ENCODE measurements at places on chromosomes 3 and 15.
A peak's percentile ranks its signal among the peaks of the same experiment; 100 is the strongest.

DNA sequence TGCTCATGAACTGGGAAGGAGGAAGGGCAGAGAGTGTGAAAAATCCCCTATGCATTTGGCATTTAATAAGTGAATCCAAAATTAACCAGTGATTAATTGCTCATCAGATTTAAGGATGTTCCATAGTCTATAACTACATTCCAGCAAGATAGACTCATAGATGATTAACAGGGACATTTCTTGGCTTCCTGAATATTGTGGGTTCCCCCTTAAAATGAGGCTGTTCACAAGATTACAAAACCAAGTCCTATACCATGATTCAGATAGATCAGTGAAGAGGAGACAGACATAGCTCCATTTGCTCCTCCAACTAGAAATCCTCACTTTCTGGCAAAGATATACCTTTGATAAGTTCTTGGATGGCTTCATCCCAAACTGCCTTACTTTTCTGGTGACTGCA, 15.4 kb downstream of the RASGRP1 start:
- no peaks in the 10 kb centered on the region for H3K4me1 ChIP-seq
- no peak for DNase-seq
- H3K27me3 ChIP-seq: no peaks in the 10 kb centered on the region
- H3K36me3 ChIP-seq: no peaks in the 10 kb centered on the region
- H3K4me3 ChIP-seq: no peak overlapping the region
- no peak overlapping the region for H3K27ac ChIP-seq

GRCh38 chr15:69854001-69854400, 243.7 kb downstream of the TLE3 start:
- no peak overlapping the region for H3K27ac ChIP-seq
- no peaks in the 10 kb centered on the region for H3K4me1 ChIP-seq
- no peak for DNase-seq
- H3K36me3 ChIP-seq: no peaks in the 10 kb centered on the region

- H3K36me3 ChIP-seq: no peaks in the 10 kb centered on the region
- no peak for DNase-seq
- no peaks in the 10 kb centered on the region for H3K27me3 ChIP-seq
- no peaks in the 10 kb centered on the region for H3K4me1 ChIP-seq
Observed at GRCh38 chr3:146914409-146914808, 309.3 kb upstream of the PLSCR5 start.

DNA sequence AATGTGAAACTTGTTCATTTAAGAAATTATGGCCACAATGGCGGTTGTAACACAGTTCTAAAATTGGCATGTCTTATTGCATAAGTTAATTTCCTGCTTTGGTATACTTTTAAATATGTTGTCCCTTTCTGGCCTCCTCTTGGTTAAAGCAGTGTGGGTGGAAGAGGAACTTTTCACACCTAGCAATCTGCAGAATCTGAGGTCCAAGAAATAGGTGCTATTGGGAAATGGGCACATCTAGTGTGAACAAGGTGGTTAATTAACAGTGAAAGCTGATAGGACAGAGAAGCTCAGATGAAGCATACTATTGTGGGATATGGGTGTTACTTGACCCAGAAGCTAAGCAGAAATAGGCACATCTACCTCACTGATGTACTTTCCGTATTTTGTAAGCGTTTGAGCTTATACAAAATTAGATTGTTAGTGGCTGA, 10.6 kb downstream of the CMC1 start:
- no peaks in the 10 kb centered on the region for H3K27me3 ChIP-seq
- no peak overlapping the region for H3K4me3 ChIP-seq
- H3K4me1 ChIP-seq: peaks cover 9% of the 10 kb centered on the region
- no peak for DNase-seq
- H3K36me3 ChIP-seq: no peaks in the 10 kb centered on the region

DNA sequence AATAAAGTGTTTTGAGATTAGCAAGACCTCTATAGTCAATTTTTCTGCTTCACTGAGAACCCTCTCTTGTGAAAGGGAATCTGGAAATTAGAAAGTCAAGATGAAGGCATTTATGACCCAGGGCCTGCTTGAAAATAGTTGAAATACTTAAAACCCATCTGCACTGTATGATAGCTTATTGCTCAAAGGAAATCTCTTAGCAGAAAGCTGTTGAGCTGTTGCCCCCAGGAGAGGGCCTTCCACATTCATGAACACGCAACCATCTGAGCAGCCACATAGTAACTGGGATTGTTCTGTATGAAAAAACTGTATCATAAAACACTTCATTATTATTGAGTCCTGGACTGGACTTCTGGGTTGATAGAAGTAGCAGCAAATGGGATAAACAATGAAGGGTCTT, 106.4 kb upstream of the PTX3 start:
- no peaks in the 10 kb centered on the region for H3K27me3 ChIP-seq
- no peaks in the 10 kb centered on the region for H3K36me3 ChIP-seq
- no peaks in the 10 kb centered on the region for H3K4me1 ChIP-seq
- H3K4me3 ChIP-seq: no peak overlapping the region
- H3K27ac ChIP-seq: no peak overlapping the region

DNA sequence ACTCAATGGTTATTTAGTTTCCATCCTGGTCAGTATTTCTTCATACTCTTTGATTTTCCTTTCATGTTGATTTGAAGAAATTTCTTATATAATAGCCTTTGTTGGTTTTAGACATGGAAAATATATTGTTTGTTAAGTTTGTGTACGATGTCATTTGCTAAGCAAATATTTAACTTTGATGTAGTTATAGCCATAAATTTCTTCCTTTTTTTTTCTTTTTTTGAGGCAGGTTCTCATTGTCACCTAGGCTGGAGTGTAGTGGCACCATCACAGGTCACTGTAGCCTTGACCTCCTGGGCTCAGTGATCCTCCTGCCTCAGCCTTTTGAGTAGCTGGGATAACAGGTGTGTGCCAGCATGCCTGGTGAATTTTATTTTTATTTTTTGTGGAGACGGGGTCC, 51.4 kb downstream of the NMD3 start:
- no peak overlapping the region for H3K4me3 ChIP-seq
- no peaks in the 10 kb centered on the region for H3K27me3 ChIP-seq
- H3K4me1 ChIP-seq: no peaks in the 10 kb centered on the region
- no peak for DNase-seq

DNA sequence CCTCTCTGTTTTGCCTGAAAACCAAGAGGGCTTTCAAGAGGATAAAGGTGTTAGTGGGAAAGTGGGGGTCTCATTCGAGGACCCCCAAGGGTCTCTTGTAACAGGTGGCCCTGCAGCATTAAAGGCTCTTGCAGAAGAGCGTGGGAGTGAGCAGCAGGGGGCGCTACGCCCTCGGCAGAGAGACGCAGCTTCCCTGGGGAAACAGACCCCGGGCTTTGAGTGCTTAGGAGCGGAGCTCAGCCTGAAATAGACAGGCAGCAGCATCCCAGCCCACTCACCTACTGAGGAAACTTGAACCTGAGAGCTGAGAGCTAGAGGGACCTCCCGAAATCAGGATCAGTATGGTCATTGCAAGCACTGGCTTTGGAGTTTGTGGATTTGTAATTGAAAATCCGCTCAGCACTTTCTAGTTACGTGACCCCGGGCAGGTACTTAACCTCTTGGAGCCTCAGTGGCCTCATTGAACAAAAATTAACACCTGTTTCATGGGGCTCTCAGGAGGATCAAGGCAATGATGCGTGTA, 25.7 kb downstream of the RPLP1 start:
- no peak overlapping the region for H3K4me3 ChIP-seq
- no peaks in the 10 kb centered on the region for H3K27me3 ChIP-seq
- H3K36me3 ChIP-seq: no peaks in the 10 kb centered on the region
- no peaks in the 10 kb centered on the region for H3K4me1 ChIP-seq
- no peak overlapping the region for H3K27ac ChIP-seq
- DNase-seq: no peak

- no peaks in the 10 kb centered on the region for H3K36me3 ChIP-seq
- H3K4me1 ChIP-seq: no peaks in the 10 kb centered on the region
- no peak overlapping the region for H3K27ac ChIP-seq
- H3K27me3 ChIP-seq: no peaks in the 10 kb centered on the region
- DNase-seq: no peak
Observed at GRCh38 chr15:86911022-86911421, 831.4 kb downstream of the AGBL1 start.

- no peak overlapping the region for H3K4me3 ChIP-seq
- no peak overlapping the region for H3K27ac ChIP-seq
- no peaks in the 10 kb centered on the region for H3K4me1 ChIP-seq
- no peak for DNase-seq
Observed at GRCh38 chr3:31668242-31668641, 135.5 kb downstream of the STT3B start.

- H3K4me3 ChIP-seq: no peak overlapping the region
- no peaks in the 10 kb centered on the region for H3K36me3 ChIP-seq
- H3K27ac ChIP-seq: no peak overlapping the region
- no peaks in the 10 kb centered on the region for H3K4me1 ChIP-seq
- H3K27me3 ChIP-seq: no peaks in the 10 kb centered on the region
Observed at GRCh38 chr3:190182418-190183043, 61.8 kb upstream of the P3H2 start.

DNA sequence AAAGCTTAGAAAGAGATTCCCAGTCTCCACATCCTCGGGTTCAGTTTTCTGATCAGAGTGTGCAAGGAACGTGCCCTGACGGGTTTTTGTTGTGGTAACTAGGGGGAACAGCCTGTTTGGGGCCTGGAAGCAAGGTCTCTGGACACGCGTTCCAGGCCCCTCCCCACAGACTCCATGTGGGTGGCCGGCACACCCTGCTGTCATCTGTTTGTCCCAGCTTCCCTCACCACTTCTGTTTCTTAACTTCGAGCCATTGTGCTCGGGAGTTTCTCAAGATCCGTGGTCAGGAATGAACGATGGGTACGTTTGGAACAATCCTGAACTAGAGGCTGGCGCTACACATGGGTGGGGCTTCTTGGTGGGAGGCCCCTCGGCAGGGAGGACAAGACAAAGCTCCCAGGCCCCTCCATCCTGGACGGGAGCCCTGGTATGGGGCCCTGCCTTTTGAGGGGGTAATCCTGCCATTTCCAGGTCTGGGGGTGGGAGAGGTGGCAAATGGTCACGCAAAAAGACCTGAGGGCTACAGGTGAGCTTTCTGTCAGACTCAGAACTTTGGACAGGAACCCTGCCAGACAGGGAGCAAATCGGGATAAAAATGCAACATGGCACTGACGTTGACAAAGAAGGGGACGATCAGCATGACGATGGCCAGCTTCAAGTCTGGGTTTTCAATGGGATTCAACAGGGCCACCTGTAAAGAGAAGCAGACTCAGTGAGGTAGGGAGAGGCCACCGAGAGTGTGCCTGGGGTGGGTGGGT, 8.5 kb upstream of the MUSTN1 start:
- DNase-seq: no peak
- peaks cover 93% of the 10 kb centered on the region for H3K4me1 ChIP-seq
- H3K27ac ChIP-seq: peak overlapping the region; percentile 96
- H3K27me3 ChIP-seq: no peaks in the 10 kb centered on the region
- no peaks in the 10 kb centered on the region for H3K36me3 ChIP-seq
- no peak overlapping the region for H3K4me3 ChIP-seq

DNA sequence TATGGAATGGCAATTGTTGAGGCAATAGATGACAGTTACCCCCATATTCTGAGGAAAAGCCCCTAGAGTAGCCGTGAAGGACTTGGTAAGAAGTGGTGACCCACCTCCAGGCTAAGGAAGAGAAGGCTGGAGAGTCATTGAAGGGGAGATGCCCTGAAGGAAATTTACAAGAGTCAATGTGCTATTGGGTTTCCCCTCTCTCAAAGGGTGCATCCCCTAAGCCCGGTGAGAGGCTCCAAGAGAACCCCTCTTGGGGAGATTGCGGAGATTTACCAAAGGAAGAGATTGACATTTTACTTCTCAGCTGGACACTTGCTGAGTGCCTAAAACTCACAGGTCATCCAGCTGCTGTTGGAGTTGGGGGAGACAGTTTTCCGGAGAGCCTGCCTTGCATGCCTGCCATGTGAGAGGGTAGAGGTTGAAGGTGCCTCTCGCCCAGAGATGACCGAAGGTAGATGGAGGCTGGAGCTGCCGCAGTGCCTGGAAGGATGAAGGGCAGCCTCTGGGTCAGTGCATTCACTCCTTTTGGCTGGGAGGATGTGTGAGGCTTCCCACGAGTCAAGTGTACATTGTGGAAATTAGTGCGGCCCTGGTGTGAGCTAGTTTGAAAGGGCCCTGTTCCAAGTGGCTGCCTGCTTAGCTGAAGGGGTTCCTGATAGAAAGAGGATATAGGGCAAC, 30.7 kb downstream of the MESD start:
- H3K27ac ChIP-seq: no peak overlapping the region
- H3K4me1 ChIP-seq: no peaks in the 10 kb centered on the region
- DNase-seq: no peak
- H3K27me3 ChIP-seq: no peaks in the 10 kb centered on the region
- H3K4me3 ChIP-seq: no peak overlapping the region
- peaks cover 8% of the 10 kb centered on the region for H3K36me3 ChIP-seq
